ENCODE measurements at places on chromosomes 11 and 22.

- no peak for DNase-seq
These were observed 33.8 kb downstream of the SYT13 start for GRCh38 chr11:45252134-45252856.

- no peak for DNase-seq
These were observed 306.4 kb downstream of the NXPE2 start for GRCh38 chr11:114984611-114985163.

DNA sequence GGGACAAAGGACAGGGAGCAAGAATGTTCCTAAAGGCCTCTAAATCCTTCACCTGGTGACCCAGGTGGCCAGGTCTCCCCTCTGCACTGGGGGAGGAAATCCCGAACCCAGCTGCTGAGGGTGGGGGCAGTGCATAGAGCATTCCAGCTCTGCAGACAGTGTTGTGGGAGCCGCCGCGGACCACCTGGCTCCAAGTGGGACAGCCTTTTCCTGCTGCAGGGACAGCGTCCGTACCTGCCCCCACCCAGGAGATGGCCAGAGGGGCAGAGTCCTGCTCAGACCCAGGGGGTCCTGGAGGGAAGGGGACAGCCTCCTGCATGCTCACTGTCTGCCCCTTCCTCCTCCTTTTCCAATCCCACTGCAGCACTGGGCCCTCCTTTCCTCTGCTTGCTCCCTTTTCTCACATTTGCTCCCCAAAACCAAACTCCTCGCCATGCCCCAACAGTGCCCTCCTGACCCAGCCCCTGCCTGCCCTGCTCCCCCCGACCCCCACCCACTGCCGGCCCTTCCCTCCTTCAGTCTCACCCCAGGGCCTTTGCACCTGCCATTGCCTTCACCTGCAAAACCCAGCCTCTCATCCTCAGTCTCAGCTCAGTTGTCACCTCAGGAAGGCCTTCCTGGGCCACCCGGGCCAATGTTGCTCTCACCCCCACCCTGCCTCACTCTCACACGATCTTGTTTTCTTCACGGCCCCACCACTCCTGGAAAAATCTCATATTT lies 12.8 kb downstream of the PNPLA5 start:
- DNase-seq = no peak

DNA sequence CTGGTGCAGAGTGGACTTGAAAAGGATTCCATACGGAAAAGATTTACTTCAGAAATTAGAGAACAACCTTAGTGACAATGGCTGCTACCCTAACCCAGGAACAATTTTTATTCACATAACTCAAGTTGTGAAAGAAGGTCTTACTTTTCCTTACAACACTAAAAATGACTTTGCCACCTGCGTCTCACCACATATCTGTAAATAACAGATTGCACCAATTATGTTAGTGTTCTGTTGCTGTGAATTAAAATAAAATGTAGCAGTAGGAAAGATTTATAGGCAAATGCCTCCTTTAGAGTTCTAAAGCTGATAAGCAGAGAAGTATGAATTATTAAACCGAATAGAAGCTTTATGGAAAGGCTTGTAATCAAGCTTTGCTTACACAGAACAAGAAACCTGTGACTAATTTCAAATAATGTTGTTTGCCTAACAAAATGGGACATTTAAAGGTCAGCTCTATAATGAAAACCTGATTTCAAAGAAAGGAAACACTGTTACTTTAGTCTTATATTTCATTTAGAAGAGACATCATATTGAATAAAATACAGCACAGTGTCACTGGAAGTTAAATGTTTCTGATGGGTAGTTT lies 2237.8 kb downstream of the LRRC4C start:
- no peak for DNase-seq

GRCh38 chr11:96326959-96327358 lies 16.0 kb downstream of the MAML2 start:
- DNase-seq = no peak
